ENCODE measurements at places on chromosomes 6 and 20.

GRCh38 chr6:88473589-88473988 is 307.4 kb upstream of the CNR1 start:
- no peak for DNase-seq

GRCh38 chr6:162721404-162721687 is 6.2 kb downstream of the PRKN start:
- no peak for DNase-seq

DNA sequence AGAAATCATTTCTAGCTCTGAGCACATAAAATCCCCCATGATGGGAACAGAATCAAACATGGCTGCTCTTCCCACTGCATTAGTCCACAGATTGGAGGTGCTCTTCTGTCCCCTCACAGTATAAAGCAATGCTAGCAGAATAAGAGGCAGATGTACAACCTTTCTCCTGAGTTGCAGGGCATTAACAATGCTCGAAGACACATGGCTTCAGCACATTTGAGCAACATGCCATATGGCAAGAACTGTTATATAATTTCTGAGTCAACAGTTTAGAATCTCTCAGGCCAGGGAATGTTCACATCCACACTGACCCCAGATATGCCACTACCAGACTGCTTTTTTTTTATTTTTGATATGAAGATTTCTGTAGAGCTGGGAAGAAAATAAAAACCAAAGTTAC is 119.6 kb downstream of the KIF13A start:
- DNase-seq: no peak

DNA sequence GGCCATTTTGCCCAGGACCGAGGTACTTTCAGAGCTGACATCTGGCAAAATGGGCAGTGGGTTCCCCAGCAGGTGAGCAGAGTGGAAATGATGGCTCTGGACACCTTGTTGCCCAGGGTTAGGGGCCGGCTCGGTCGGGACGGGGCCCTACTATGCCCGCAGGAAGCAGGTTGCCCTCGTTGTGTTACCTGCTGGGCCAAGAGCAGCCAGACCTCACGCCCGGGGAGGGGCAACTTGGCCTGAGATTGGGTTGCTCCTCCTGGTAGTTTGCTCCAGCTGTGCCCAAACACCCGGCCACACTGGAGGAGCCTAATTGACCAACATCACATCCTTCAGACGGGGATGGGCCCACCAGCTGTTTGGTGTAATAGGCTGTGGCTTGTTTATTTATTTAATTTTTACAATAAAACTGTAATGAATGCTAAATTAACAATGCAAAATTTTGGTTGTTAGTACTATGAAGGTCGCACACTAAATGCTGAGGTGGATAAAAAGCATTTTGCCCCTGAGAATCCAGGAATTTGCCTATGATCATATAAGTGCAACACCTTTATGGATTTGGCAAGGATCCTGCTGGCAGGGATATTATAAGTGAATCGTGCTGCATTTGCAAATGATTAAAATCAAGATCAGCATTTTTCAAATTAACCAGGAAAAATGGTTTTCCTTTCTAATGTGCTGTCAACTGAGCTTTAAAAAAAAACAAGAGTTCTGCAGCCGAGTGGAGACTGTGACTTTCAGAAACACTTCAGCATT is 26.6 kb upstream of the PCMTD2 start:
- DNase-seq: no peak
